Neural cell (in vitro differentiated cells): ENCODE measurements at places on chromosomes 16 and 17. TPM values are rescaled to one million over a fixed set of nuclear protein-coding genes. Genes with fewer than 3 reads are reported as not detected.

Gene HOXB1
- polyA plus RNA-seq, result not detected in 2 replicates

Gene DNAAF8
- polyA plus RNA-seq, result 3.4 and 6.2 TPM in 2 replicates

Gene TRAF4
- polyA plus RNA-seq, result 139 and 146 TPM in 2 replicates

Gene CACNG4
- polyA plus RNA-seq, result 32.9 and 41.9 TPM in 2 replicates

Gene MT1H
- not detected in 2 replicates for polyA plus RNA-seq

Gene HSPB9
- not detected in 2 replicates for polyA plus RNA-seq

Gene ITGB4
- polyA plus RNA-seq, result not detected in 2 replicates

Gene CES4A
- polyA plus RNA-seq, result 47.0 and 51.2 TPM in 2 replicates
